ENCODE measurements at places on chromosomes 7 and 10.

- DNase-seq: no peak
Measured at GRCh38 chr7:115635376-115635775, 395.2 kb downstream of the TFEC start.

DNA sequence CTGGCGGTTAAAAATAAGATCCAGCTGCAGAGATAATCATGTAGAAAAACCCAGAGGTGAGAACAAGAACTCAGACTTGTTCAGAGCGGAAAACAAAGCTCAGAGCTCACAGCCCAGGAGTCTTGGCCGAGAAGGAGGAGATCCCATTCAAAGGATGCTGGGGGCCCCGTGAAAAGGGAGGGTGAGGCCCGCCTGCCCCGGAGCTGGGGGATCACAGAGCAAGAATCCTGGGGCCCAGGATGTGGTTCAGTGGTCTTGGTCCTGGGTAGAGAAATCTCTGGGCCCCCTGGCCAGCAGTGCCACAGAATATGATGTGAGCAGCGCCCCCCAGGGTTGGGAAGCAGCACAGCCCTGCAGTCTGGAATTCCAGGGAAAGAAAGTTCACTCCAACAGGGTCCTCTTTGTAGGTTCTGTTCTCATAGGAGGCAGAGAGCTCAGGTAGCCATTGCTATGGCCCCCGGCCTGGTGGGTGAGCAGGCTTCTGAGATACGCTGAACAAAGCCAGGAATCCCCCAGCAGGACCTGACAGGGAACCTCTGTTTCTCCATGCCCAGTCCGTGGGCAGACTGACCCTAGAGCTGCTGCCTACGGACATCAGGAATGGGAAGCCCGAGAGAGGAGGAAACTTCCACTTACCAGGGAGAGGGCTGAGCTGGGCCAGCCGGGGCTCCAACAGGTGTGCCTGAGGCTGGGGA lies 77.7 kb upstream of the GNA12 start:
- no peak for DNase-seq

GRCh38 chr10:20608503-20608902 lies 288.6 kb downstream of the NEBL start:
- no peak for DNase-seq

- DNase-seq: no peak
Measured at GRCh38 chr10:13201132-13201531, 33.0 kb downstream of the UCMA start.

DNA sequence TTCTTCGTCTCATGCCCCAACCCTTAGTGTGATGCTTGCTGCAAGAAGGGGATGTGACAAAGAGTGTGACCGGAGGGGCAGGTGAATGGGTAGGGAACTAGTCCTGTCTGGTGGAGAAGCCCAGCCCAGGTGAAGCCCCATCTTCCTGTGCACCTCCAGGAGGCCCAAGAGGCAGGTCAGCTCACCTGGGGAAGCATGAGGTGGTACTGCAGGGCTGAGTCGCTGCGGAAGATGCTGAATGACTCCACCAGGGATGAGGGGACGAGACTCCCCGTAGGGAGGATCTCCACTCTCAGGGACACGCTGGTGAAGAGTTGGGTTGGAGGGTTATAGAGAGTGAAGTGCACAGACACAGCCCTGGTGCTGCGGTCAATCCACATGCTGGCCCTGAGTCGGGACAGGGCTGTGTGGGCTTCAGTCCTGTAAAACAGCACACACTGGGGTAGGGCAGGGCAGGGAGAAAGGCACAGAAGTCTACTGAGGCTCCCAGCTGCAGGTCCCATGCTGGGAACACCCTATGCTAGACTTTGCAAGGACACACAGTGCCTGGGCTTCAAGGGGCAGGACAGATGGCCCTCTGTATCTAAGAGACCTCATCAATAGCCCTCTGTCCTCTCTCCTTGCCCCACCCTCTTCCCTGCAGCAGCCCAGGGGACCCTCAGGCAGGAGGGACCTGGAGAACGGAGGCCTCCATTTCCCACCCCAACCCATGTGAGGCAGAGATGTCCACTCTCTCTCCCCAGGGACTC lies 136.5 kb downstream of the PKD1L1 start:
- DNase-seq: no peak

DNA sequence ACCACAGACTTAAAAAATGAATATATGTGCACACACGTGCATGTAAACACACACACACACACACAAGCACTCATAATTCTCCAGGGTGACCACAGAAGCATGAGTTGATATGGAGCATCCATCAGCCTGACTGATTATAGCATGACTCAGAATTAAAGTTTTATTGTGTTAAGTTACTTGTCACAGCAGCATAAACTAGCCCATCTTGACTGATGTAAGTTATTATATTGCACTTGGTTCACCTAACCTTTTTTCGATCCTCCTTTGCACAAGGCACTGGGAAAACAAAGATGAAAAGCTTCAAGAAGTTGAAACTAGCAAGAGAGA lies 18.8 kb upstream of the SLC35G1 start:
- no peak for DNase-seq

- DNase-seq: no peak
Measured at GRCh38 chr10:34773636-34774630, 41.2 kb downstream of the PARD3 start.

DNA sequence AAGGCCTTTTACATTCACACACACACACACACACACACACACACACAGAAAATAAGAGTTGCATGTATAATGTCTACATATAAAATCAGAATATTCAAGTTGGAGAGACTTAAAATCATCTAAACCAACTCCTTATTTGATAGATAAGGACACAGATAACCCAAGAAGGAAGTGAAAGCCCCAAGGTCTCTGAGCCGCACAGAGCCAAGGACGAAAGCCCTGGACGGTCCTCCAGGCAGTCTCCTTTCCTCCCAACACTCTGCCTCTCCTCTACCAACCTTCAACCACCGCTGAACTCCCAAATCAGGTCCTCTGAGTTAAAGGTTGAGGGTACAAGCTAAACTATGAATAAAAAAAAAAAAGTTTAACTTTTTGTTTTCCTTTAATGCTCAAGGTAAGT lies 28.2 kb downstream of the UBE2H start:
- DNase-seq: no peak

DNA sequence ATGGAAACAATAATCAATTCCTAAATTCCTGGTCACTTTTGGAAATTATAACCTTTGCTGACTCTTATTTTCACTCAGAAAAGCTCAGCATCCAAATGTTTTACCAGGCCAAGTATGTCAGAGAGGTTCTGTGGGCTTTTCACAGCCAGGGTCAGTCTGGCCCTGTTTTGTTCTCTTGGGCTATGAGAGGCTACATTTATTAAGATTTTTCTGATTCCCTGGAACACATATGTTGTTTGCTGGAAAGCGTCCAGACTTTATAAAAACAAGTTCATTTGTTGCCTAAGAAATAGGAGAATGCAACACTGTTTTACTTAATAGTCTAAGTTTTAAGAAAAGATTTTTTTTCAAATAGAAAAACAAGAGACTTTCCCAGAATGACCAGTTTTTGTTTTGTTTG lies 238.4 kb upstream of the PLXDC2 start:
- no peak for DNase-seq

- no peak for DNase-seq
Measured at GRCh38 chr10:80596391-80597257, 58.9 kb downstream of the SH2D4B start.

DNA sequence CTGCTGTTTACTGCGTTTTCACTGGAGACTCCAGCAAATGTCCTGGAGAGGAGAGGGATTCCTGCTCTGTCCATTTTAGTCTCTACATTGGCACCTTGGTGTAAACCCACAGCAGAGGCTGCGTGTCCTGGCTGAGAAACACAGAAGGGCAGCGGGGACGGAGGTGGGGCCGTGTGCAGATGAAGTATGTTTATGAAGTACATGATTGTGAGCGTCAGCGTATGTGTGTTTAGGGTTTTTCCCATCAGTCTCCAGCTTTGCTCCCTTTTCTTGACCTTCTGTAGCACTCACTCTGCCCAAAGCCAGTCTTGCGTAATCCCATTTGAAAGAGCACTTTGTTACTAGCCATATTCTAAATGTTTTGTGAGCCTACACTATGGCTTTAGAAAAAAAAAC lies 750.7 kb upstream of the SORCS1 start:
- no peak for DNase-seq

DNA sequence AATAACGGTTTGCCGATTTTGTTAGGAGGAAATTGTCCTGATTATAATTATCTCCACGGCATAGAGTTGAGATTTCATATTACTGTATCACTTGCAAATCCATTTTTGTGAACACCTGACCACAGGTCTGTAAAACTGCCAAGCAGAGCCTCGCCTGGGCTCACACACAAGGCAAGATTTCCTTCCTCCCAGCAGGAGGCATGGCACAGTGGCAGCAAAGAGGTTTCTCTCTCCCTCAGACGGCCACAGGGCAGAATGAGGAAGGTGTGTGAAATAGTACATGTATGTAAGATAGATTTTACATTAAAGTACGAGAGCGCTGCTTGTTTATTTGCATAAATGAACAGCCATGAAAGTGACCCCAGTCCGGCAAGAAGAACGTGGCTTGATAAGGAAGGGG lies 130.1 kb downstream of the CELF2 start:
- no peak for DNase-seq

- DNase-seq: peak; percentile 68
Measured at GRCh38 chr7:52088008-52088901, 771.6 kb upstream of the COBL start.

DNA sequence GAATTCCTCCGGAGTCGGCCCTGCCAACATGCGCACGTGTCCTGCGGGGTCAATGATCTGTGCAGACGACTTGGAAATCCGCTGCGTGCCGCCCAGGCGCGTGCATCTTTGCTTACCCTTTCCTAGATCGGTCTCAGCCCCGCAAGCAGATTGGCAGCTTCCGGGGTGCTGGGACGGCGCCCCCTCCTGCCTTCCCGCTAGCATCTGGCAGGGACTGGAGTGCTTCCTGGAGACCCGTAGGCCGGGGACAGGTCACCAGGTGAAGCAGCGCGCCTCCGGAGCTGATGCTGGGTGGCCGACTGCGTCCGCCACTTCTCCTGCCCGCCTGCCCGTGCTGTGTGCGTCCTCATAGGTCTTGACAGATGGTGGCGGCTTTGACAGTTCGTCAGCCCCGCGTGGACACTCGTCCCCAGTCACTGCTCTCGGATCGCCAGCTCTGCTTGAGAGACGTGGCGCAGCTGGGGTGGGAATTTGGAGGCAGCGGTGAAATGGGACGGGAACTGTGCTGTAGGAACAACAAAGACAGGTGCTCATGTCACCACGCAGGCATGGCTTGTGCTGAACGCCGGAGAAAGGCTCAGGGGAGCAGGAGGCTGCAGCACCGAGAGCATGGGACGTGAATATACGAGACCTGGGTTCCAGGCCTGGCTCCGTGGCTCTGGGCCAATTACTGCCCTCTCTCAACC lies 21.9 kb upstream of the KCNK18 start:
- DNase-seq: peak; percentile 63

Measured in right cardiac atrium (tissue), 5 donors.